ENCODE measurements at places on chromosomes 6 and 20.

- DNase-seq = no peak
These were observed 13.5 kb upstream of the DACT2 start for GRCh38 chr6:168333039-168333438.

DNA sequence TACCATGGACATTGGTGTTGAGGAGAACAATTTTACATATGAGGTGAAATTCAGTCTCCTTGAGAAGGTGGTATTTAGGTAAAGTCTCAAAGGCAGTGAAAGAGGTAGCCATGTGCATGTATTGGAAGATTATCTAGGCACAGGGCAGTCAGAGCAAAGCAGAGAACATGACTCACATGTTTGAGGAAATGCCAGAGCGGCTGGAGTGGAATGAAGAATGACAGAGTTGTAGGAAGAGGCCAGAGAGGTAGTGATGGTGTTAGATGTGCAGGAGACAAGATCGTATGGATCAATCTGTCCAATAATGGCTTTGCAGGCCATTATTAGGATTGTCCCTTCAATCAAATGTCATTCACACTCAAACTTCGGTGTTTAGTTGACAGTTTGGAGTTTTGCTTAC is 449.4 kb upstream of the PTCHD4 start:
- DNase-seq = no peak

GRCh38 chr20:21614980-21615379 is 90.5 kb upstream of the PAX1 start:
- DNase-seq = no peak

DNA sequence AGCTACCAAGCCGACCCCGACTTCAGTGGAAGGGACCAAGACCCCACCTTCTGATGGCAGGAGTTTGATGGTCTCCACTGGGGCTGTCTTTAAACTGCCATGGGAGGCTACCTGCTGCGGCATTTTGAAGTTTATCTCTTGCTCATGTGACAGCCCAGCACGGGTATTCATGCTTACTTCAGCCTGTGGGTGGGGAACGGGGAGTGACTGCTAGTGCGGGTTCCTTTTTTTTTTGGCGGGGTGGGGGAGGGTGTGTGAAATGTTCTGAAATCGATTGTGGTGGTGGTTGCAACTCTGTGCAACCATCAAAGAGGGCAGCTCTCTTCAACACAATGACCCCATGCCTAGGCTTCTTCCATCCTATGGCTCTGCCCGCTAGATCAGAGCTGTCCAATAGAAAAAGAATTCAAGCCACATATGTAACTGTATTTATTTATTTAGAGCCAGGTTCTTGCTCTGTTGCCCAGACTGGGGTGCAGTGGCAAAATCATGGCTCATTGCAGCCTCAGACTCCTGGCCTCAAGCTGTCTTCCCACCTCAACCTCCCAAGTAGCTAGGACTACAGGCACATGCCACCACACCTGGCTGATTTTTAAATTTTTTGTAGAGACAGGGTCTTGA is 53.7 kb downstream of the PPP1R16B start:
- DNase-seq = no peak

DNA sequence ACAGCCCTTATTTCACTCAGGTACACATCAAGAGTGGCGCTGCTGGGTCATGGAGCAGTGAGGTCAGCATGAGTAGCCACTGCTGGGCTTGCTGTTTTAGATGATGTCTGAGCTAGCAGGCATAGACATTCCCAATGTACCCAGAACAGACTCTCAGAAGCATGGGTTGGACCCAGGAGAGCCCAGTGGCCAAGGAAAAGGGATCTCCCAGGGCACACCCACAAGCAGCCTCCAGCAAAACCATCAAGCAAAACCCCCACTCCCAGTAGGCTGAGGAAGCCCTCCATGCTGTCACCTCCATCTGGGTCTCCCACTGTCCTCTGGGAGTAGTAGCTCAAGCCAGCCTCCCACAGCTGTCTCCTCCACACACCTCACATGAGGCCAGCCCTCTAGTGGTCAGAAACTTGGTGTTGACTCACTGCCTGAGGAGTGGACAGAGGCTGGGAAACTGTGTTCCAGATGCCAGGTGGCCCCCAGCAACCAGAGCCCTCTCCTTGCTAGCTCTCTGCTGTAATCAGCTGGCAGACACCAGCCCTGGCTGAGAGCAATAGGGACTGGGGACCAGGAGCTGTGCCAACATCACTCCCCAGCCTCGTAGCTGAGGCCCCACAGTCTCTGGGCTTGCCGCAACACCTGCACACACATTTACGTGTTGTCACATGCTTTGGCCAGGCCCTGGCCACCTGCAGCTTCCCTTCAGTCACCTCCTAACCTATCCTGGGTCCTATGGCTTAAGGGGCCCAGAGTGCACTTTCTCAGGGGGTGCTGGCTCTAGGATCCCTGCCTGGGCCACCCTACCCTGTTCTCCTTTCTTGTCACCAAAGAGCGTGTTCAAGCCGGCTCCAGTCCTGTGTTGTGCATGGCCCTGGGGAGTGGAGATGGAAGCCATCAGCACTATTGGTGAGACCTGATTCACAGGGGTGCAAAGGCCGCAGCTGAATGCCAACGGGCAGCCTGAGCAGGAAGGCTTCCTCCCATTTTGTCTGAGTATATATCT is 1.9 kb upstream of the AP5S1 start:
- DNase-seq = peak; percentile 67

GRCh38 chr20:37759052-37759553 is 65.3 kb downstream of the CTNNBL1 start:
- DNase-seq = no peak

- no peak for DNase-seq
These were observed 201.7 kb upstream of the SASH1 start for GRCh38 chr6:148140772-148141557.

GRCh38 chr6:16031278-16031981 is 97.5 kb upstream of the MYLIP start:
- DNase-seq = no peak

DNA sequence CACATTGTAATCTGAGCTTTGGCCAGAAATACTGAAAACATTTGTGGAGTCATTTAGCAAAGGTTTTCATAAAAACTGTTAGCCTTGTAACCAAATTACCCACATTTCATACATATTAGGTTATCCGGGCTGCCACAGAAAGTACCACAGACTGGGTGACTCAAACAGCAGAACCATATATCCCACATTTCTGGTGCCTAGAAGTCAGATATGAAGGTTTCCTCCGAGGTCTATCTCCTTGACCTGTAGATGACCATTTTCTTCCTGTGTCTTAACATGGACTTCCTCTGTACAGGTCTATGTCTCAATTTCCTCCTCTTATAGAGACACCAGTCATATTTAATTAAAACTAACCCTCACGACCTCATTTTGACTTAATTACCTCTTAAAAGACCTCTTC is 49.5 kb upstream of the SMIM28 start:
- DNase-seq = no peak

- DNase-seq = no peak
These were observed 38.7 kb downstream of the RGS17 start for GRCh38 chr6:153092082-153093013.
